G401 (cell line): ENCODE measurements at places on chromosomes 1 and 21. TPM values are rescaled to one million over a fixed set of nuclear protein-coding genes. Genes with fewer than 3 reads are reported as not detected.

GLMN gene
- 35.2 and 39.2 TPM in 2 replicates for total RNA-seq

C1orf115 gene
- 0.81 and 1.4 TPM in 2 replicates for total RNA-seq

CEP85 gene
- 16.7 and 19.1 TPM in 2 replicates for total RNA-seq

BATF3 gene
- total RNA-seq = 7.7 and 10.2 TPM in 2 replicates

DNAJC28 gene
- 0.49 and 3.8 TPM in 2 replicates for total RNA-seq

GALNT2 gene
- 36.7 and 42.8 TPM in 2 replicates for total RNA-seq

CRNN gene
- total RNA-seq = not detected in 2 replicates

SEC16B gene
- total RNA-seq = 0.71 TPM in 1 of 2 replicates, not detected in the other

SLC6A17 gene
- total RNA-seq = 0.92 and 1.3 TPM in 2 replicates

KCNJ10 gene
- not detected in 2 replicates for total RNA-seq

SLC44A5 gene
- total RNA-seq = not detected in 2 replicates
